Spinal cord (tissue), 10 donors: ENCODE measurements at places on chromosomes 3 and 15.

- no peak for DNase-seq
These were observed 183.6 kb downstream of the ATP10A start for GRCh38 chr15:25679492-25679891.

GRCh38 chr3:72006631-72007556 lies 221.9 kb upstream of the PROK2 start:
- no peak for DNase-seq

- no peak for DNase-seq
These were observed 4.1 kb upstream of the CHST14 start for GRCh38 chr15:40466426-40467260.

GRCh38 chr15:57962887-57963286 lies 102.6 kb downstream of the ALDH1A2 start:
- no peak for DNase-seq

DNA sequence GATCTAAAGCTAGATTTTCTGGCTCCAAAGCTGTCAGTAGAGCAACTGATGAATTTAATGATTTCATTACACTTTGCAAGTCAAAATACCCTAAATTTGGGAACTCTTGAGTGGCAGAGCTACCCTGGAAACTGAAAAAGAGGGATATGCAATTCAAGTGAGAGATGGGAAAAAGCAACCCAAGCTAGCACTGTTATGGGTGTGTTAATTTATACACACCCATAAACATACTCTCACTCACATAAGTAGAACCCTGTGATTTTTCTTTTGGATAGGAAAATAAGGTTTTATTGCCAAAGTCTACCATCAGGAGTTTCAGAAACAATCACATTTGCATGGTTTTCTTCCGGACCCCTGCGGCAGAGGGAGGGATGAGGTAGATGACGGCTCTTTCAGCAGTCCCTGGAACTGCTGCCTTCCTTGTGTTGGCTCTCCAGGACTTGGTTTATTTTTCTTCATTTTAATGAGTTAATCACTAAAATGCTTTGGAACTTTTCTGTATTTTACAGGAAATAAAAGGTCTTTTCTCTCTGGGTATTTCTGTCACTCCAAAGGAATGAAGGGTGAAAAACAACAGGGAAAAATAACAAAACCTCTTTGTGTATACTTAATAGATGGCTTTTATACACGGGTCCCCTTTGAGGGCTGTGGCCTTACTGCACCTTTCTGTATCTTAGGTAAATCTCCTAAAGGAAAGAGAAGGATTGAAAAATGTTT lies 63.8 kb downstream of the TTC23 start:
- DNase-seq, result no peak

- no peak for DNase-seq
These were observed 5.6 kb upstream of the AEN start for GRCh38 chr15:88615303-88616107.
